ENCODE measurements at places on chromosomes 7 and 10.

GRCh38 chr10:10318856-10319255 is 698.8 kb upstream of the CELF2 start:
- no peak for DNase-seq

GRCh38 chr10:128744092-128744491 is 617.9 kb upstream of the MKI67 start:
- no peak for DNase-seq

GRCh38 chr7:109449760-109450159 is 880.1 kb downstream of the DNAJB9 start:
- DNase-seq: no peak

GRCh38 chr7:121016966-121017365 is 28.5 kb downstream of the CPED1 start:
- DNase-seq: no peak

DNA sequence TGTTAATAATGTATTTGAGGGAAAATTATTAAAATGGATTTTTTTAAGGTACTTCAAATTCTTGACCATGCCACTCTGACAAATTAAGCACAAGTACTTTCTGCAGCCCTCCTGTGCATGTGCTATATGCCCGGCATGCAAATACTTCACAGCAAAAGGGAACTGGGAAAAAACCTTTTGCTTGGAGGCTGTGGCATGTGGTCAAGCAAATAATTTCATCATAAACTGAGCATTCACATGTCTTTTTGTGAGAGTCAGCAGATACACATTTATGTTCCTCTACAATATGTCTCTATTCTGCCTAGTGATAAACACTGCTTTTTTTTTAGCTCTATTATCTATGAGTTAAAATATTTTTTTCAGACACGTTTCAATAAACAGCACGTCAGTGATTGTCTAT is 53.7 kb upstream of the SEMA3A start:
- DNase-seq: no peak

- DNase-seq: no peak
Measured at GRCh38 chr10:85400981-85401695, 965.5 kb downstream of the GRID1 start.

DNA sequence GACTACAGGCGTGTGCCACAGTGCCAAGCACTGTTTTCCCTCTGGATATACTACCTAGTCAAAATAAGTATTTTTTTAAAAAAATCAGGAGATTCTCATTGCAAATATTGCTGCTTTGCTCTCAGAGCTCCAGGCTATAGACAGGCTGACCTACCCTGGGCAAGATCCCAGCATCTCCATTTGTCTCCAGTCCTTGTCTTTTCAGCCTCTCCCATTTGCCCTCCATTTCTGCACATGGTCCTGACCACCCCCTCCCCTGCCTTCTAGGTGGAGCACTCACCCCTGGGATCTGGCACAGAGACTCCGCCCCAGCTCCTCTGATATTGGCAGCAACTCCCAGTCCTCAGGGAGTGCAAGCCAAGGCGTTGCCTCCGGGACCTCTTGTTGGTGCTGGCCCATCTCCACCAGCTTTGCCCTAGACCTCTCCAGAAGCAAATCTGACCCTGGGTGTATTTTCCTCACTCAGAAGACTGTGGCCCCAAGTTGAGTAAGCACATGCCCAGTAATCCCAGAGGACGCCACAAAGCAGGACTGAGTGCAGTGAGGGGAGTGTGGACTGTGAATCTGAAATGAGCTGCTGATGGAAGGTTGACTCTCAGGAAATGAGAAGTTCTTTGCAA is 120.6 kb downstream of the MTPAP start:
- no peak for DNase-seq

GRCh38 chr10:62647375-62648092 is 157.0 kb upstream of the ADO start:
- DNase-seq: no peak

DNA sequence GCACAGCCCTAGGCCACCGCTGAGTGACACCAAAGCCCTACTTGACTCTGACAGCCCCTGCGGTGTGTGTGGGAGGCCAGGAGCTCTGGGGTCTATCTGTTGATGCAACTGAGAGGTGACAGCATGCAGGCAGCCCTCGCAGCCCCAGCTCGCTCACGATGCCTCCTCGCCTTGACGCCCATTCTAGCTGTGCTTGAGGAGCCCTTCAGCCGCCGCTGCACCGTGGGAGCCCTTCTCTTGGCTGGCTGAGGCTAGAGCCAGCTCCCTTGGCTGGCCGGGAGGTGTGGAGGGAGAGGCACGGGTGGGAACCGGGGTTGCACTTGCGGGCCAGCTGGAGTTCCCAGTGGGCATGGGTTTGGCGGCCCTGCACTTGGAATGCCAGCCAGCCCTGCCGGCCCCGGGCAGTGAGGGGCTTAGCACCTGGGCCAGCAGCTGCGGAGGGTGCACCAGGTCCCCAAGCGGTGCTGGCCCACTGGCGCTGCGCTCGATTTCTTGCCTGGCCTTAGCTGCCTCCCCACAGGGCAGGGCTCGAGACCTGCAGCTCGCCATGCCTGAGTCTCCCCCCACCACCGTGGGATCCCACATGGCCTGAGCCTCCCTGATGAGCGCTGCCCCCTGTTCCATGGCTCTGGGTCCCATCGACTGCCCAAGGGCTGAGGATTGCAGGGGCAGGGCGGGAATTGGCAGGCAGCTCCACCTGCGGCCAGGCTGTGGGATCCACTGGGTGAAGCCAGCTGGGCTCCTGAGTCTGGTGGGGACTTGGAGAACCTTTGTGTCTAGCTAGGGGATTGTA is 31.6 kb upstream of the POM121L12 start:
- DNase-seq: no peak

DNA sequence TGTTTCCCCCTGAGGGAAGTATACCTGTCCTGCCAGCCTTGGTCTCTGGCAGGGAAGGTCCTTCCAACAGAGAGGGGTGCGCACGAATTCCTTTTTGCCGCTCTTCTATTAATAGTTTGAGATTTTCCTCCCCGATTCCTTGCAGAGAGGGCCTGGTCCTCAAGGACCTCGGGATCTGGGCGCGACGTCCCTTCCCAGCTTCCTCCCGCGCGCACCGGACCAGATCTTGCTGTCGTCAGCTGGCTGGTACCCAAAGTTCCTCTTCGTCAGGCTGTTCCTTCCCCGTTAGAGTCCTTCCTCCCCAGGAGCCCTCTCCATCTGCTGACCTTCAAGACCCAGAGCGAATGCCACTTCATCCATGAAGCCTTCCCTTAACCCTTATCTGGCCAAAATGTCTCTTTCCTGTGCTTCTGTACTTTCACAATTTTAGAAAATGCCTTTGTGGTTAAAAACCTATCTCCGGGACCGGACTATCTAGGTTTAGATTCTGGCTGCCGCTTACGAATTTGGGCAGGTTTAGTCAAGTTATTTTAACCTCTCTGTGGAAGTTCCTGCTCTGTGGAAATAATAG is 851 bp upstream of the GOT1 start:
- DNase-seq: no peak

GRCh38 chr7:40301486-40302068 is 166.8 kb downstream of the SUGCT start:
- DNase-seq: no peak

DNA sequence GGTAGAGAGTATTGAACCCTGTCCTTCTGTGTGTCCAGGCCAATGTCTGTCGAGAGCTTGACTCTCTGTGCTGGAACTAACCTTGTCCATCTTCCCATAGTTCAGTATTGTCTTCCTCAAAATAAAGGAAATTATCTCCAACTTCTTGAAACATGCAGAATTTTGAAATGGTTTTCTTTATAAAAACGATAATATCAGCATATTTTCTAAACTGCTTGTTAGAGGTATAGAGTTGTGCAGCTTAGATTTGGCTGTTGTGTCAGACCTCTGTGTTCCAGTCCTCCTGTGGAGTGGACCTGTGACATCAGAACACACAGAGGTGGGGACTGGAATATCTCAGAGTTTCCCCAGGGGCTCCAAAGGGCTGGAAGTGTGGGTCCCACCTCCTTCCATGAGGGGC is 22.2 kb upstream of the AKR1E2 start:
- no peak for DNase-seq

GRCh38 chr7:140084972-140085371 is 22.2 kb upstream of the PARP12 start:
- DNase-seq: no peak

- DNase-seq: no peak
Measured at GRCh38 chr7:18390535-18390907, 105.0 kb upstream of the HDAC9 start.

- DNase-seq: peak; percentile 26
Measured at GRCh38 chr10:72272689-72273409, 875 bp upstream of the DDIT4 start.

DNA sequence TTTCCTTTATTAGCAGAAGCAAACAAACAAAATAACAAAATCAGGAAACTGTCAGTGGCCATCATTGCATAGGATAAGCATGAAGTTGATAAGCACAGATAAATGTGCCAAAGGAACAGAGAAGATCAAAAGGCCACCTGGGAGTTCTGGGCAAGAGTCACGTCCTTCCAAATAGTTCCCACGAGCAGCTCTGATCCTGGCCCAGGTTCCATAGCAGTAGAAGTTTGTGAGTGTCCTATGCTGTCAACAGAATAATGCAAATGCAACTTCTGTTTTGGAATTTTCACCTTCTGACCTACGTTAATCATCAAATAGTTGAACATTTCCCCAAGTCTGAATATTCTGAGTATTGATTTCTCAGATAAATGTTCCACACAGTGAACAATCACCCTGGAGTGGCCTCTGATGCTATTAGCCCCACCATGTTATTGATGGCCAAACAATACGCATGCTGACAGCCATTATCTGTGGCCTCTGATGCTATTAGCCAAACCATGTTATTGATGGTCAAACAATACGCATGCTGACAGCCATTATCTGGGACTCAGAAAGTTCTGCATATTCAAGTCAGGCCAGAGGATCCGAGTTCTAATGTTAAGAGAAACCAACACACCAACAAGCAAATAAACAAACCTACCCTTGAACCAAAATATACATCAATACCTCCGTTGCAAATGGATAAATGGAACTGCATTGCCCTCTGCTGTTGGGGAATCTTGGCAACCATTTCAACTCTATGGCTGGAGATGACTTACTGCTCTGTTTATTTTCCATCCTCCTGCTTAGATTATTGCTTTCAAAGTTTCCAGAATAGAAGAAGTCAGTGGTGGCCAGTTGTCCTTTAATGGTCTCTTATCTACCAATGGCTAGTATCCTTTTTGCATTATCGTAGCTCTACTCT is 63.3 kb downstream of the MRC1 start:
- no peak for DNase-seq

DNA sequence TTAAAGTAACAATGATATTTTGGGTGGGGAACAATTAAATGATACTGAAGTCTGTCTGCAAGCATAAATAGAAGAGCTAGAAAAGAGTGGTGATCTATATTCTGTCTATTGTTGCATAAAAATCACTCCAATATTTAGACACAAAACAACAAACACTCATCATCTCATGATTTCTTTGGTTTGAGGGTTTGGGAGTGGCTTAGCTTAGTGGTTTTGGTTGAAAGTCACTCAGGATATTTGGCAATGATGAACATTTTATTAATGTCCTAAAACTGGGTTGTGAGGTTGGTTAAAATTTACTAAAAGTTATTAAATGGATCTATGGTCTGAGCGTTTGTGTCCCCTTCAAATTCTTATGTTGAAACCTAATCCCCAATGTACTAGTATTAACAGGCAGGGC is 54.7 kb upstream of the EGFR start:
- no peak for DNase-seq

GRCh38 chr10:7787150-7787856 is 490 bp downstream of the KIN start:
- DNase-seq: no peak

DNA sequence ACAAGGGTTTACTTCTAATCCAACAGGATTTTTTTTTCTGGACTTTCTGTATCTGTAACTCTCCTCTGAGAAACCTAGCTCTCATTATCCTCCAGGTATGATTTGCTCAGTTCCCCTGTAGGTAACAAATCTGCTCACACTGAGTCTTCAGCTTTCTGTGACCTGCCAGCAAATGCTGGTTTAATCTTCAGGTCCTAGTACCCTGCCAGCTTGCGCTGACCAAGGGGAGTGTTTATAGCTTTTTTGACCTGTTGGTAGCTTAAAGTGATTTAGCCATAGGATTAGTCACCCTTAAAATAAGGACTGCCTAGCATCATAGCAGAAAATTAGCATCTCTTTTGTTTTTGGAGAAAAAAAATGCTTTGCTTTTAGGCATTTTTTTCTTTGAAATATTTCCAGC is 22.4 kb downstream of the SND1 start:
- no peak for DNase-seq

GRCh38 chr10:130962240-130963051 is 349.1 kb downstream of the TCERG1L start:
- DNase-seq: no peak

DNA sequence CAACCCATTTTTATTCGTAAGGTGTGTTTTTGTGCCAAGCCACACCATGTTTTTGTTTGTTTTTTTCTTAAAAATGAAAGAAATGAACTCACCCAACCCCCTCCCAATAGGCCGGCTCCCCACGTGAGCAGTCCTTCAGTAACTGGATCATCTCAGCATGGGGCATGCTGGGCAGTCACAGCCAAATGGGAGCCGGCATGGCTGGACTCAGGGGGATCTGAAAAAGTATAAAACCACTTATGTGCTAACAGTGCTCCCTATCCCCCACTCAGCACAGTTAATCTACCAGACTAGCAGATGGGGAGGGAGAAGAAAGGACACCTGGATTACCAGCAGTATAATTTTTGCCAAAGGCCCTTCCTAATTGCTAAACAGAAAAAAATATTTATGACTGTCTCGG is 39.3 kb downstream of the BAZ1B start:
- DNase-seq: no peak

DNA sequence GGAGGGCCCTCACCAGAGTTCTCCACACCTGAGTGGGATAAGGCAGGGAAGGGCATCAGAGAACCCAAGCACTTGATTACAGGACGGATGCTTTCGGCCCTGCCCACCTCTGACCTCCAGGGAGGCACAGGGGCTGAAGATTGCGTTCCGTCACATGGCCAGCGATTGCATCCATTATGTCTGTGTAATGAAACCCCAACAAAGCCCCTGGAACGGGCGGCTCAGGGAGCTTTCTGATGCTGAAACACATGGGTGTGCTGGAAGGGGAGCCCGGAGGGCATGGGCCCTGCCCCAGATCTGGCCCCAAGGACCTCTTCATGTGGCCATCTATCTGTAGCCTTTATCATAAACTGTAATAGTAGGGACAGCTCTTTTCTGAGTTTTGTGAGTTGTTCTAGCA is 117.2 kb downstream of the PTPN20 start:
- no peak for DNase-seq

DNA sequence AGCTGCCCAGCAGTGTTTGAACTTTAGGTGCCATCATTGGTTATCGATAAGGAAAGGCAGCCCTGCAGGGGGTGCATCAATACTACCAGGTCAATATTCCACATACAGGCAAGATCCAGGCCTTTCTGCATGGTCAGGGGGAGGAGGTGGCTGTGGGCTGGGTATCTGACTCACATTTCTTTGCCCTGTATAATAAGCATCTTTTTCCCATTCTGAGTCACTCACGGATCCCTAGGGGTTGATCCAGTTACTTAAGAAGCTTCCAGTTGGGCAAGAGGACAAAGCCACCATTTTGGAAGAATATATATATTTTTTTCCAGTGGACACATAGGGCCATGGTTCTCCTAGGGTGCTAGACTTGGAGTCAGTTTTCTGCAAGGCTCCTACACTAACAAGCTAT is 114.2 kb upstream of the HABP2 start:
- DNase-seq: no peak
